Stimulated activated CD4-positive, alpha-beta T cell treated with anti-CD3 and anti-CD28 coated beads, Interleukin-15, amount 100 ng/mL, for 48 hours (primary cell): ENCODE measurements at places on chromosomes 5 and 9.

DNA sequence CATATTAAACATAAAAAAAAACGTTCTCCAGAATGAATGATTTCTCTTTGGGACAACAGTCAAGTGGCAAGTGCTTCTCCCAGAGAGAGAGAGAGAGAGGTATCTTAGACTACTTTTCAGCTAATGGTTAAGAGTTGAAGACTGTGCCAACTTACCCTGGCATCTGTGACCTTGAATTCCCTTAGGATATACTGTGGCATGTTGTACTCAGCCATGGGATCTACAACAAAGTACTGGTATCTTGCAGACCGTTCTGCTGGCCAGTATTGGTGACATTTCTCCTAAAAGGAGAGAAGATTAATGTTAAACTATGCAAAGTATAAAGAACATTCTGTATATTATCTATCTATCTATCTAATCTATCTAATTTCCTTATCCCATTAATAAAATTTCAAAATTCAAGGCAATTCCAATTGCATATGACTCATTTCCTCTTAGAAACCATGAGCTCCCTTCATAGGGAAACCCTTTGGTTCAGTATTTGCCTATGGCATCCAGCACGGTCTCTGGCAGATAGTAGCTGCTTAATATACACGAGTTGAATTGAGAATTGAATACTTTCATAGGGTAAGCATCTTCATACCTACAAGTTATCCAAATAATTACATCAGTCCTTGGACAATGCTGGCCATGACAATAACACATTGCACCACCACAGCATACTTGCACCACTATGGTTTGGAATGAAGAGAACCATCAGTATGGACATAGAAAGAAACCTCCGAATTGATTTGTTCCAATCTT lies 539.4 kb upstream of the DMAC1 start:
- no peak for DNase-seq

- no peak for DNase-seq
Observed at GRCh38 chr5:124747791-124748686, 1.6 kb upstream of the ZNF608 start.

GRCh38 chr9:137295238-137295811 lies 6.7 kb downstream of the NRARP start:
- DNase-seq, result no peak

DNA sequence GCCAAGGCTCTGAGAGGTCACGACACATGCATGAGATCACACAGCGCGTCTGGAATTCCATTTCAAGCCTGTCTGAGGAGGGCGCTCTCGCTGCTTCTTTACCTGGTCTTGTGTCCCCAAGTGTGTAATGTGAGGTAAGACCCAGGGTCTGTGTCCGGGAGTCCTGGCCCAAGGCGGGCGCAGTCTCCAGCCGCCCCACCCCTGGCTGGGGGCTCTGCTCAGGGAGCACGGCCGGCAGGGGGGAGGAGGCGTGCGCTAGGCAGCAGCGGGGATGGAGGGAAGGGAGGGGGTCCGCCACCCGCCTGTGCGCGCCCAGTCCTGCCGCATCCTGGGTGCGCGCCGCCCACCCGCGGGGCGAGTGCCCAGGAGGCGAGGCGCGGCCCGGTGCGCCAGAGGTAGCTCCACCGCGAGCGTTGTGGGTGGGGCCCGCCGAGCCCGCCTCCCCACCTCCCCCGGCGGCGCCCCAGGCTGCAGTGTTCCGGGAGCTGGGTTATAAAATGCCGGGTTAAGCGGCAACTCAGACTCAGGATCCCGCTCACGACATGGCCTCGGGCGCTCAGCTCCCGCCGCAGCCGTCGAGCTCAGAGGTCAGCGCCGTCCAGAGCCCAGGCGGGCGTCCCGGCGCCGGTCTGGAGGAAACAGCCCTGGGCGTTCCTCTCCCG lies at the start of gene CCNI2:
Gene CCNI2 (plus strand): TSS at position 473 of the 662 bp plus-strand sequence. CDS start 70 bp downstream, at position 543.
- peak; percentile 10 for DNase-seq

- DNase-seq, result no peak
Observed at GRCh38 chr5:84437673-84438315, 53.1 kb upstream of the EDIL3 start.
